ENCODE measurements at places on chromosomes 11 and 22.

DNA sequence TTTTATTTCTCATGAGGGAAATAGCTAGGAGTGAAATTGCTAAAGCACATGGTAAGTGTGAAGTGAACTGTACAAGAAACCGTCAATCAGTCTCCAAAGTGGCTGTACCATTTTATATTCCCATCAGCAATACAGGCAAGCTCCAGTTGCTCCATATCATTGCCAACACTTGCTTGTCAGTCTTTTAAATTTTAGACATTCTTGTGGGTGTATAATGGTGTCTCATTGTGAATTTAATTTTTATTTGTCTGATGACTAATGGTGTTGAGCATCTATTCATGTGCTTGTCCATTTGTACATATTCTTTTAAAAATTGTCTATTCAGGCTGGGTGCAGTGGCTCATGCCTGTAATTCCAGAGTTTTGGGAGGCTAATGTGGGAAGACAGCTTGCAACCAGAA is 34.1 kb upstream of the SMCO4 start:
- no peak for DNase-seq

- no peak for DNase-seq
Measured at GRCh38 chr11:129703846-129704245, 111.8 kb upstream of the TMEM45B start.

- no peak for DNase-seq
Measured at GRCh38 chr11:44011797-44012196, 36.0 kb upstream of the ACCSL start.

DNA sequence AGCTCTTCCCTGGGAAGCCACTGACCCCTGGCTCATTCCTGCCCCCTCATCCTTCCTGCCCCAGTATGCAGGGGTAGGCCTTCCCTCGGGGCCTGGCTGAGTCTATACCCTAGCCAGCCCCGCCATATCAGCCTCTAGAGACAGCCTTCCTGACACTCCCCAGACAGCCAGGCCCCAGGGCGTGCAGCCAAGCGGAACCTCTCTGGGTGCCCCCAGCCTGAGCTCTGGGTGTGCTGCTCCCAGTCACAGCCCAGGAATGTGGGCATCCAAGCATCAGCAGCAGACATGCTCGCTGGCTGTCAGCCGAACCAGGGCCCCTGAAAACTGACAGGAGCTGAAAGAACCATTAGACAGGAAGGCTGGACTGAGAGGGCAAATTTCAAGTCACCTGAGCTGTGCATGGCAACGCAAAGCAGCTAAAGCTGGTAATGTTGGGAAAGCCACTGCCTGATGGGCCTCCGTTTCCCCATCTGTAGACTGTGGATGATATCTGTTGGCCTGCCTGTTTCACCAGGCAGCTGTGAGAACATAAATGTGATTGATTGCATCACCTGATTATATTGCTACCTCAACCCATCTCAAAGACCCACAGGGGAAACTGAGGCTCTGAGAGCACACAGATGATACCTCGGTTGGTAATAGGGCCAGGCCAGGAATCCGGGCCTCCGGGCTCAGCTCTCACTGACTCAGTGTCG is 93.2 kb downstream of the LRRC32 start:
- no peak for DNase-seq

GRCh38 chr11:119882316-119882715 is 153.3 kb upstream of the NECTIN1 start:
- no peak for DNase-seq

DNA sequence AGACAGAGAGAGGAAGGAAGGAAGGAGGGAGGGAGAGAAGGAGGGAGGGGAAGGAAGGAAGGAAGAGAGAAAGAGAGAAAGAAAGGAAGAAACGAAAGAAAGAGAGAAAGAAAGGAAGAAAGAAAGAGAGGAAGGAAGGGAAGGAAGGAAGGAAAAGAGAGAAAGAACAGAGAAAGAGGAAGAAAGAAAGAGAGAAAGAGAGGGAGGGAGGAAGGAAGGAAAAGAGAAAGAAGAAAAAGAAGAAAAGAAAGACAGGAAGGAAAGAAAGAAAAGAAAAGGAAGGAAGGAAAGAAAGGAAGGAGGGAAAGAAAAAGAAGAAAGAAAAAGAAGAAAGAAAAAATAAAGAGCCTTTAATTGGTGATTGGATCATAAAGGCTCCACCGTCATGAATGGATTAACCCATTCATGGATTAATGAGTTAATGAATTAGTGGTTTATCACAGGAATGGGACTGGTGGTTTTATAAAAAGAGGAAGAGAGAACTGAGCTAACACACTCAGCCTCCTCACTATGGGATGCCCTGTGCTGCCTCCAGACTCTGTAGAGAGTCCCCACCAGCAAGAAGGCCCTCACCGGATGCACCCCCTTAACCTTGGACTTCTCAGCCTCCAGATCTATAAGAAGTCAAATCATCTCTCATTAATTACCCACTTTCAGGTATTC is 9.0 kb upstream of the PLAAT2 start:
- no peak for DNase-seq

- no peak for DNase-seq
Measured at GRCh38 chr11:58659910-58660570, 37.6 kb downstream of the CNTF start.

GRCh38 chr22:43541022-43541421 is 129.2 kb downstream of the MPPED1 start:
- DNase-seq, result no peak

DNA sequence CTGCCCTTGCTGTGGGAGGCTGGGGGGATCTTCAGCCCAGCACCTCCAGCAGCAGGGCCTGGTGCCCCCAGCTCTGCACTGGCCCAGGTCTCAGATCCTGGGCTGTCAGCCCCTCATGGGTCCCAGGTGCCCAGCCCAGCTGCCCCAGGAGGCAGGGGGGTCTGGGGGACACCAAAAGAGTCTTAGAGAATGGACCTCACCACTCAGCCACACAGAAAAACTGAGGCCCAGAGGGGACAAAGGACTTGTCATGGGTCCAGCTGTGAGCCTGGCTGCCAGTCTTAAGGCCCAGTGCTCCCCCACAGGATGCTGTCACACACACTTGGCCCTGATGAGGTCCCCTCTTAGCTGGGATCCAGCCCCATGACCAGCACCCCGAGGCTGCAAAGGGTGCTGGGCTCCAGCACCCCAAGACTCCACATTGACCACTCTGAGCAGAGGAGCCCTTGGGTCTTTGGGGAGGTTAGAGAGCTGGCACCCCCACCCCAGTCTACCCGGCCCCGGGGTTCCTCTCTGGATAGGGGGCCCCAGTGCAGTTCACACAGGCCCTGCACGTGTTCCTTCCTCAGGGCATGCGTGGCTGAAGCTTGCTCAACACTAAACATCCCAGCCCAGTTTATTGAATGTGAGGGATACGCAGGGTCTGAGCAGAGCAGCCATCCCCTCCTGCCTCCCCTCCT is 54.4 kb downstream of the IGLL5 start:
- DNase-seq, result no peak

DNA sequence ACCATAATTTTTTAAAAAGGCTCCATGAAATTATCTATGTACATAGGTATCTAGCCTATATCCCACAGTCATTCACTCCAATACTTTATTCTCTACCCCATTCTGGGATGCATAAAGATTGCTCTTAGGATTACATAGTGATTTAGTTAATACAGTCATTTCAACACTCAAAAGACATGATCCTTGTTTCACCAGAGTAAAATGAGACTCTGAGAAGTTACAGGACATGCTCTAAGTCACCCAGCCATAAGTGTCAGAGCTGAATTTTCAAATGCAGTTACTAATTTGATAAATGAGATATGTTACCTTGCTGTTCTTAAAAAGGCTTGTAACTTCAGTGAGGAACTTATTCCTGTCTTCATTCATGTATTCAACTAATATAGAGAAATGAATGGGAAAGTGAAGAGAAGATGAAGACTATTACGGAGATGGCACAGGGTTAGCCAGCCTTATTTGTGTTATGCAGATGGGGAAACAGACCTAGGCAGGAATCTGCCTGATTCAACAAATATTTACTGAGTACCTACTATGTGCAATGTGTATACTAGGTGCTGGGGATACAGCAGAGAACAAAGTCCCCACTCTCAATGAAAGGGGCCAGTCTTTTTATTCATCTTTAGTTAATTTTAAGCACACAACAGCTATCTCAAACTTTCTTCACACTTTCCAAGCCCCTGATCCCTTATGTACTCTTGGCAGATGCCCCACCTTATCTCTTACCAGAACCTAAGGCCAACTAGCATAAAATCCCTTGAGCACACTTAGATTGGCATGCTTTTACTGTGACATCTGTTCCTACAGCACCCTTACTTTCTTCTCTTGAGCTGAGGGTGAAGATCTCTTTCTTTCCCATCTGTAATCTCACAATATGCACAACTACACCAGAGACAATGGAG is 21.6 kb downstream of the MAPK1 start:
- no peak for DNase-seq

DNA sequence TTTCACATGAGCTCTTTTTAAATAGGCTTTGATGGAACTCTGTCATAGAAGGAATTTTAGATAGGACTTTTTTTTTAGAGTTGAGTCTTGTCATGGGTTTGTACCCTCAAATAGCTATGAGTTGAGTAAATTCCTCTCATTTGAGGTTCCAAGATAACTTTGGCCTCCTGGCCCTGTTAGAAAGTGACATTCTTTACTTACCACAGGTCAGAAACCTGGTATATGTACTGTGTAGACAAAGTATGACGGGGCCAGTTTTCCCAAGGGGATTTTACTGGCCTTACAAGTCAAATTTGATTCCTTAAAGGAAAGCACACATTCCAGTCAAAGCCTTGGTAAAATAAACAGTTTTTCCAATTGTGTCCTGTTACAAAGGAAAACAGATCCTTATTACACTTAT is 729.3 kb upstream of the LUZP2 start:
- DNase-seq, result no peak

DNA sequence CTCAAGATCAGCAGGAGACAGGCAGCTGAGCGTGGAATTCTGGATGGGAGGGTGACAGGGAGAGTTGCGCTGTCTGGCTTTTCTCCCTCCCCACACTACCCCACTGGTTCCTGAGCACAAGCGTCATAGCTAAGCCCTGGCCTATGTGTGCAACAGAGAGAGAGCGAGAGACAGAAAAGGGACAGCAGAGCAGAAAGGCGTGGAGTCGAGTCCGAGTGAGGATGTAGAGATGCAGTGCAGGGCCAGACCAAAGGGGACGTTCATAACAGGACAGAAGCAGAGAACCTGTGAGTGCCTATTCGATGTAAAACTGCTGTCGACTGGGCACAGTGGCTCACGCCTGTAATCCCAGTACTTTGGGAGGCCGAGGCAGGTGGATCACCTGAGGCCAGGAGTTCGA is 94.0 kb upstream of the TMEM45B start:
- no peak for DNase-seq

- no peak for DNase-seq
Measured at GRCh38 chr22:44259366-44260215, 53.2 kb downstream of the SHISAL1 start.

DNA sequence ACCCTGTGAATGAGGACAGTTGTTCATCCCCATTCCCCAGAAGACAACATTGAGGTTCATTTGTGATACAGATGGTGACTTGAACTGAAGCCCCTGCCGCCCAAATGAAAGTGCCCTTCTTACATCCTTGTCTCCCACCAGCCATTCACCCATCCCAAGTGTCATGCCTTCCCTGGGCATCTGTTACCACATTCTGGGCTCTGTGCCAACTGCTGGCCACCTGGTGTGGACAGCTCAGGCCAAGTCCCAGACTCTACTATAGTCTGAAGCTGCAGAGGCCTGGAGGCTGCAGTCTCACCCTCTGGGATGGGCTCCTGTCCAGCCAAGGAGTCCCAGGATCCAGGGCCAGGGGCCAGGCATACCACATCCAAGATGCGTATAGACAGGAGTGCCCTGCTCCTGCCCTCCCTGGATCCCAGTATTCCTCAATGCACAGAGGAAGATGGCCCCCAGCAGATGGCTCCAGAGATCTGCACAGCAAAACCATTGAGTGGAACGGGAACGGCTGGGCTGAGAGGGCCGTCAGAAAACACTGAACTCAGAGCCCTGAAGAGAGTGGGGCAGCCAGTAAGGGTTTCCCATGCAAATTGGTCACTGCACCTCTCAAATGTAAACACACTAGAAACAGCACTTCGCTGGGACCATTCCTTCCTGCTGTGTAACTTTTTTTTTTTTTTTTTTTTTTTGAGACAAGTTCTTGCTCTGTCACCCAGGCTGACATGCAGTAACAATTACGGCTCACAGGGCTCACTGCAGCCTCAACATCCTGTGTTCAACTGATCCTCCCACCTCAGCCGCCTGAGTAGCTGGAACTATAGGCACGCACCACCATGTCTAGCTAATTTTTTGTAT is 22.8 kb downstream of the ARRB1 start:
- DNase-seq, result peak; percentile 27

DNA sequence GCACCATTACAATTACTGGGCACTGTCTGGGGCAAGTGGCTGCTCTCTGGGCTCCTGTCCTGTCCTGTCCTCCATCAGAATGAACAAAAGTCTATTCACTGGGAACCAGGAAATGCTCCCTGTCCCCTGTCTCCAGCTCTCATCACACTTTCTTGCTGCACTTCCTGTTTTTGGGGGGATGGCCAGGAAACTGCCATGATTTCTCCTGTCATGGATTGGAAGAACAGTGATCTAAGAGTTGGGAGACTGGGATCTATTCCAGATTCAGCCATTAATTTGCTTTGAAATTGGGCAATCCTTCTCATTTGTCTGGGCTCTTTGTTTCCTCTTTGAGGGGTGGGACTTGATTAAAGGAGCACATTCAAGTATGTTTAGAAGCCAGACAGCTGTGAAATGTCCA is 61.4 kb upstream of the KIRREL3 start:
- no peak for DNase-seq

DNA sequence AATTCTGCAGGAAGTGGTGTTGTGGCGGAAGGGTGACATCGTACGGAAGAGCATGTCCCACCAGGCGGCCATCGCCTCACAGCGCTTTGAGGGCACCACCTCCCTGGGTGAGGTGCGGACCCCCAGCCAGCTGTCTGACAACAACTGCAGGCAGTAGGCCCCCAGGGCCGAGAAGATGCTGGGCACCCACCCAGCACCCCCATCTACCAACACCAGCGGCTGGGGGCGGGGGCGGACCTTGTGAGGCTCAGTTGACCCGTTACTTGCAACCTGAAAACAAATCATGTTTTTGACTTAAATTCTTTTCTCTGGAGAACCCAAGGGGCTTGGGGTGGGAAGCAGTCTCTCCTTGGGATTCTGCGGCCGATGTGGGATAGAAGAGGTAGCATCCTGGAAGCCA is 7.7 kb downstream of the THYN1 start:
- no peak for DNase-seq

DNA sequence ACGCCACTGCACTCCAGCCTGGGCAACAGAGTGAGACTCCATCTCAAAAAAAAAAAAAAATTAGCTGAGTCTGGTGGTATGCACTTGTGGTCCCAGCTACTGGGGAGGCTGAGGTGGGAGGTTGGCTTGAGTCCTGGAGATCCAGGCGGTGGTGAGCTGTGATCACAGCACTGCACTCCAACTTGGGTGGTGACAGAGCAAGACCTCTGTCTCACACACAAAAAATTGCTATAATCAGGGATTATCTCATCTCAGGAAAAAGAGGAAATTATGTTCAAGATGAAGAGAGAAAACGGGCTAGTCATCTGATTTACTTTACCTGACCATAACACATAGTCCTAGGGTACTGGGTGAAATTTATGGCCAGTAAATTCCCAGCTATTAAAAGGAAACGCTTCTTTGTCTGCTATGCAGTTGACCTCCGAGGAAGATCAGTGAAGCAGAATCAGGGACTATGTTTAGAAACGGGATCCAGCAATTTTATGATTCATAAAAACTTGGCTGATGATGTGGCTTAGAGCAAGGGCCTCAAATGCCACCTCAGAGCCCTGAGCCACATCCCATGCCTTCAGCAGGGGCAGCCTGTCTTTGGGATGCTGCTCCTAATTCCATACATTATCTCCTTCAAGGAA is 386.2 kb downstream of the NTM start:
- DNase-seq, result no peak
